Activated CD4-positive, alpha-beta T cell treated with anti-CD3 and anti-CD28 coated beads for 36 hours (primary cell): ENCODE measurements at places on chromosomes 16 and 17. TPM values are rescaled to one million over a fixed set of nuclear protein-coding genes. Genes with fewer than 3 reads are reported as not detected.

DNA sequence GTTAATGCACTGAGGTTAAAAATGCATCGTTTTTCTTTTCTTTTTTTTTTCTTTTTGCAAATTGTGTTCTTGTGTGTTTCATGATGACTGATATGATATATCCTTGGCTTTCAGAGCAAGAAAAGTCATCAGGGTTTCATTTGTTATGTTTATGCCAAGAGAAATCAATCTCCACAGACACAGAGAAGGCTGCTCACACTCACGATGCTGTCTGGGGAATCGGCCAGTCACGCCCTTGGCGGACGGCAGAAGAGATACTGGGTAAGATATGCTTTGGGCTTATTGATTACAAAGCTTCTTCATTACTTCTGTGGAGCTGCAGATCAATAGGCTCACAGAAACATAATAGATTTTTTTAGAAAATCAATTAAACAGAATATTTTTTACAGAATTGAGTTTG lies 42.2 kb upstream of the TNRC6C start:
- DNase-seq: no peak

- no peak for DNase-seq
These were observed 188.5 kb upstream of the CDH8 start for GRCh38 chr16:62224646-62225209.

DNA sequence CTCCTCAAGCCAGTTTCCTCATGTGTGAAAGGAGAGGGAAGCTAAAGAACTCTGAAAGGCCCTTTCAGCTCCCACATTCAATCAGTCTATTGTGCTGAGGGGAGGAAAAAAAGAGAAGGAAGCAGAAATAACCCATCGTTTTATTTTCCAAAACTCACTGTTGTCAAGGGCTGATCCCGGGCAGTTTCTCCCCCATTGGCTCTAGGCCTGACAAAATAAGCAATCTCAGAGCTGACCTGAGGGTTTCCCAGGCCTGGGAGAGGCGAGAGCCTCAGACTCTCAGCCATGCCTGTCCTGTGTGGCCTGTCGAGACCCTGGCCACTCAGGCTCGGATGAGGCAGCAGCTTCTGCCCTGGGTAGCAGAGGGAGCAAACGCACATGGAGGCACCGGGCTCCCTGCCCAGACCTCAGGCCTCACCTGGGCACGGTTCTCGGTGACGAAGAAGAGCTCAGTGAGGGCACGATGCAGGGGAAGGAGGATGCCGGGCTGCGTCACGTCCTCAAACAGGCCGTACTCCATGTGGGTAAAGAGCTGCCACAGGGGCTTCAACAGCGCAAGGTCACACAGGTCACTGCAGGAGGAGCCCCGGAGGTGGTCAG lies 45.0 kb upstream of the ATP2A3 start:
- DNase-seq: no peak

DNA sequence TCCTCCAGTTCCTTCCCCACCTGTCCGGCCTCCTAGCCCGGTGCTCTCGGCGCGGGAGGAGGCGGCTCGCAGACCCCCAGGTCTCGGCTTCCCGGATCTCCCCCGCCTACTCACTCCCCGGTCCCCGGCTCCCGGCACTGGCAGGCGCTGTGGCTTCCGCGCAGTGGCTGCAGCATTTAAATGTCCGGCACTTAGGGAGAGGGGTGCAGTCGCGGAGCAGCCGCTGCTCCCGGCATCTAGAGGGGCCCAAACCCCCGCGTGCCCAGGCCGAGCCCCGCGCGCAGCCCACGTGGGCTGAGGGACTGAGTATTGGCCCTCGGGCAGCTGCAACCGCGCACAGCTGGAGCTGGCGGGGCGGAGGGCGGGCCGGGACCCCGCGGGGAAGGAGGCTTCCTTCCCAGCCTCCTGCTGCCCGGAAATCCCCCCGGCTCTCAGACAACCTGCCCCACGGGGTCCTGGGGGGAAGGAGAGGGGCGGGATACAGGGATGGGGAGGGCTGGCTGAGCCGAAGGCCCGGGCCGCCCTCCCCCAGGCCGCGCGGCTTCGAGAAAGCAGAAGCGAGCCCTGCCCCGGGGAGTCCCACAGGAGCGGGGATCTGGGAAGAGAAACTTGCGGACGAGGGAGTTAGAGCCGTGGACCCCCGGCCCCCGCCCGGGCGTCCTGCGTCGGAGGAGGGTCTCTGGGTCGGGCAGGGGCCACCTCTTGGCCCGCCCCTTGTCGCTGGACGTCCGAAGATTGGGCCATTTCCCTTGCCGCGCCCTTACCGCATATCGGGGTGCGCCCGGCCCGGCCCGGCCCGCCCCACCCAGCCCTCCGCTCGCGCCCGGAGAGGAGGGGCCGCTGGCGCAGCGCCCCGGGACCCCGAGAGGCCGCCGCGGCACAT lies at the start of gene MMP25:
TSS of gene MMP25 (plus strand) at position 804 of the 883 bp plus-strand sequence. CDS start 357 bp downstream, outside the sequence.
- no peak for DNase-seq

The ZNF423 gene
- not detected for total RNA-seq

The OSBPL7 gene
- 12.9 TPM for total RNA-seq

The ESRP2 gene
- 0.58 TPM for total RNA-seq
